ENCODE measurements at places on chromosomes 3 and 15. TPM values are rescaled to one million over a fixed set of nuclear protein-coding genes. Genes with fewer than 3 reads are reported as not detected.

DNA sequence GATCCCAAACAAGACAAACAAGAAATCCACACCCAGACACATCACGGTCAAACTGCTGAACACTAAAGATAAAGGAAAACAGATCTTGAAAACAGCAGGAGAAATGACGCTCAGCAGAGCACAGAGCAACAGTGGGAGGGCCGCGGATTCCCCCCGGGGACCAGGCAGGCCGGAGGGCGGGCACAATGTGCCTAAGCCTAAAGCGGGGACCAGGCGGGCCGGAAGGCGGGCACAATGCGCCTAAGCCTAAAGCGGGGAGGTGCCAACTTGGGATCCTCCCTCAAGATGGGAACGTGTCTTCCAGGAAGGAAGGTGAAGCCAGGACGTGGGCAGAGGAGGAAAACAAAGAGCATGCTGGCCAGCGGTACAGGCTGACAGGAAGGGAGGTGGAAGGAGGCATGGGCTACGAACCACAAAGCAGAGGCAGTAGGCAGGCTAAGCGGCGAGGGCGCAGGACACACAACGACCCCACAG lies 31.1 kb downstream of the CYFIP1 start:
- DNase-seq, result no peak

DNA sequence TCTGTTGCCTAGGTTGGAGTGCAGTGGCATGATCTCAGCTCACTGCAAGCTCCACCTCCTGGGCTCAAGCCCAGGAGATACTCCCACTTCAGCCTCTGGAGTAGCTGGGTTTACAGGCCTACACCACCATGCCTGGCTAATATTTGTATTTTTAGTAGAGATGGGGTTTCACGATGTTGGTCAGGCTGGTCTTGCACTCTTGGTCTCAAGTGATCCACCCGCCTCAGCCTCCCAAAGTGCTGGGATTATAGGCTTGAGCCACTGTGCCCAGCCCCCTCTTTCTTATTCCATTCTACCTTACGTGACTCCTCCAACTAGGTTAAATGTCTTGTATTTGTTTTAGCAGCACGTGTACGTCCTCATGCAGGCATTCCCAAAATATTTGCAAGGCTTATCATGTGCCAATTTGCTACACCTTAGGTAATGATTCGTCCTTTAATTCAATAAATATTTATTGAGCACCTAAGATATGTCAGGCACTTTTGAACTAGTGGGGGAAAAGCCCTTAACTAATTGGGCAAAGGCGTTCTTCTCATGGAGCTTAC lies 14.9 kb upstream of the MAGI1 start:
- no peak for DNase-seq

DNA sequence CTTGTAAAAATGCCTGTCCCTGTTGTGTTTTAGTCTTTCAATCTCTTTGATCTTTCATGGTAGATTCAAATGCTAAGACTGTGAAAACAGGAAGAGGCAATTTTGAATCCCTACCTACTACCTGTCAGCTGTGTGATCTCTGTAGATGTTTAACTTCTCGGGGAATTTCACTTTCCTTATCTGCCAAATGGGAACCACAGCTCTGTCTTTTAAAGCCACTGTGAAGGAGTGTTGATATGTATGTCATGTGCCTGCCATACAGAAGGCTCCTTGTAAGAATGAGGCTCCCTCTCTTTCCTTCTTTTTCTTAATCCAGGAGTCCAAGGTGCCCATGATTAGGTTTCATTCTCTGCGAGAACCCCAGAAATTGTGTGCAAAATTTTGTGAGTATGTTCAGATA lies 139.6 kb upstream of the ADAMTS9 start:
- DNase-seq, result no peak

SAMD7 gene
- not detected for polyA plus RNA-seq

GRCh38 chr3:58625196-58625824 lies 41.3 kb downstream of the FAM3D start:
- no peak for DNase-seq

DNA sequence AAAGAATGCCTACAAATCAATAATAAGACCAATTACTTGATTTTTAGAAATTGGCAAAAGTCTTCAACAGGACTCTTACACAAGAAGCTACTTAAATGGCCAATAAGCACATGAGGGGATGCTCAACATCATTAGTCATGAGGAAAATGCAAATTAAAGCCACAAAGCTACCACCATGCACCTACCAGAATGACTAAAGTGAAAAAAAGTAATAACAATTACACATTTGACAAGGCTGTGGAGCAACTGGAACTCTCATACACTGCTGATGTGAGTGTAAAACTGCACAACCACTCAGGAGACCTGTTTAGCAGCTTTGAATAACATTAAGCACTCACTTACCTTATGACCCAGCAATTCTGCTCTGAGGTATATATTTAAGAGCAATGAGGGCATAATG lies 68.4 kb downstream of the PPCDC start:
- no peak for DNase-seq

DNA sequence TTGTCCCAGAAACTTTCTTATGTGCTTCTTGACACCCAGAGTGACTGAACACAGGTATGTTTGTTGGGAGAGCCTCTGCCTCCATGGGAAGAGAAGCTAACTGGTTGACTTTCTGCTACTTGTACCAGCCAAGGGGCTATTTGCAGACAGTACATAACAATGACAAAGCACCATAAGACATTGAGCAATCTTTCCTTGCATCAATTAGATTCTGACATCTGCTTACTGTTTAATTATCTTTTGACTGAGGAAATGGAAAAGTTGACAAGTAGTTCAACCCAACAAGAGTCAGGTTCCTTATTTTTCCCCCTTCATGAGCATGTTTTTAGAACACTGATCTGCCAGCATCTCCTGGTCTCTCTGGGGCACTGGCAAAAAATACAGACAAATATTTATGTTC lies 157.7 kb downstream of the RPLP1 start:
- DNase-seq, result no peak

DNA sequence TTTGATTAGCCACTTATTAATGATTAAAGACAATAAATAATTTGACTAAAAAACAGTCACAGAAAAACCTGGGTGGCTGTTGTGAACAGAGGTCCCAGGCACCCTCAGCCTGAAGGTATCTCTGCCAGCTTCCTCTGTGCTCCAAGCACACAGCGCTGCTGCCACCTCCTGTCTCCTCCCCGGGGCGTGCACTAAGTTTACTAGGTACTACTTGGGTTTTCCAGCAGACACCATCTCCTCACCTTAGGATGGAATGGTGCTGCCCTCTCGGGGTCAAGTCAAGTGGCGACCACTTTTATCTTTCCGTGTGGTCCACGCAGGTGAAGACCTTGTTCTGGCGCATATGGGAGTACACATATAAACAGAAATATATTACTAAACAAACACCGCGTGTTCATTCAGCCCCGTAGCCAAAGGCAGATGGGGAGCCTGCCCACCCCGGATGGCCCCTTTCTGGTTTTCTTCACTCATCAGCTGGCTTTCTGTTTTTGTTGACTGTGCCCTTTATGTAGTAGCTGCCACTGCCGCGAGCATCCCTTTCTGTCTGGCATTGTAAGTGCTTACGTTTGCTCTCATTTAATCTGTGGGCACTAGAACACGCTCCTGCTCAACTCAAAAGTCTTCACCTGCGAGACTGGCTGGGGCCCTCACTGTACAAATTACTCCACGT lies 128.0 kb downstream of the LRIG1 start:
- no peak for DNase-seq

VIPR1 gene
- polyA plus RNA-seq, result 0.93 TPM

- no peak for DNase-seq
Measured at GRCh38 chr3:127464642-127465041, 125.9 kb downstream of the TPRA1 start.

- DNase-seq, result no peak
Measured at GRCh38 chr3:4756057-4756775, 223.0 kb upstream of the BHLHE40 start.

CYP1A2 gene
- polyA plus RNA-seq, result 0.11 TPM

LRRC49 gene
- 17.0 TPM for polyA plus RNA-seq

- no peak for DNase-seq
Measured at GRCh38 chr3:40841131-40841530, 316.4 kb downstream of the ZNF621 start.

- no peak for DNase-seq
Measured at GRCh38 chr15:93829115-93829870, 402.1 kb upstream of the MCTP2 start.

GRCh38 chr3:25723802-25724201 lies 59.1 kb upstream of the TOP2B start:
- DNase-seq, result no peak

DNA sequence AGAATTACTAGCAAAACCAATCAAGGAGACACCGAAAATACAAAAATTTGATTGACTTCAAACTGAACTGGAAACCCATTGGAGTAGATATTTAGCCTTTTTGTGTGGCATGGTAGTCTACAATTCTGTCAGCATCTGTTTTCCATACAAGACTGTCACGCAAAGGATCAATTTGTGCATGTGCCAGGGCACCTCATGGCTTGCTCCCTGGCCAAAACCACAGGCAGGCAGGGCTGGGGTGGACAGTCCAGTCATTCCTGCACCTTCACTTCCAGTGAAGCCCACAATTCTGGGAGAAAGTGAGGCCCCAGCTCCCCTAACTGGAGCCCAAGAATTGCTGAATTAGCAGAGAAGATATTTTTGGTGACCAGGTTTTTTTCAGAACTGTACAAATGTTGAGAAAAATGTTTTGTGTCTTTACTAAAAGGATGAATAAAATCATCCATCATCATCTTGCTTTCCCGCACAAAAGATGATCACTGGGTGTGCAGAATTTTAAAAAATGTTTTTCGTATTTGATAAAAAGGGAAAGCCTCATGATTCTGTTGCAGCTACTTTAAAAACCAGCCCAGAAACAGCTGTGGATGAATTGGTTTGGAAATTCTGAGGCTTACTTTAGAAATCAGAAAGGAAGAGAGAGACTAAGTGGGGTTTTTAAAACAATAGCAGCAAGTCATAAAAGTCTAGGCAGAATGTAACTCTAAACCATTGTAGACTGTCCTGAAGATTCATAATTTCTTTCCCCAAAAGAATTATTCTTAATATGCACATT lies 86.4 kb downstream of the PCCB start:
- no peak for DNase-seq

RHOV gene
- polyA plus RNA-seq, result 1.7 TPM

GRCh38 chr15:80997692-80998091 lies 3.0 kb upstream of the TLNRD1 start:
- no peak for DNase-seq

GRCh38 chr3:54188176-54188791 lies 65.9 kb downstream of the CACNA2D3 start:
- peak; percentile 63 for DNase-seq

- no peak for DNase-seq
Measured at GRCh38 chr3:108879915-108880314, 57.3 kb downstream of the TRAT1 start.

INTS14 gene
- polyA plus RNA-seq, result 50.8 TPM

GRCh38 chr15:38176155-38176554 lies 76.5 kb upstream of the SPRED1 start:
- DNase-seq, result no peak

- no peak for DNase-seq
Measured at GRCh38 chr3:11248596-11248995, 23.6 kb upstream of the ATG7 start.

DNA sequence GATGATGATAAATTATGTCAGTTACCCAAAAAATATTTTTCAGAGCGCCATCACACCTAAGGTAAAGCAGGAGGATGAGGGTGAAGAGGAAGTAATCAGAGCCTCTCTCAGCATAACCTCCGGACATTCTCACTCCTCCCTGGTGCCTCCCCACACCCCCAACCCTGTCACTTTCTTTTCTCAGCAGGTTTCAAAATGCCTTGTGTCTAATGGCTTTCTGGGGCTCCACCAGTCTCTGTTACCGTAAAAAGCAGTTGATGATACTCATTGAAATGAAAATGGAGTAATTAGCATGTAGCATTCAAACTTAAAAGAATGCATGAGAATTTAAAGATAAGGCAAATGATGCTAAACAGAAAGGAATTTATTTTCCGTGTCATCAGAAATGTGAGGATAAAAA lies 180.0 kb downstream of the ERC2 start:
- DNase-seq, result no peak

All from right renal cortex interstitium (tissue), 3 donors.